PC-3 (cell line): ENCODE measurements at places on chromosomes 7 and 10. TPM values are rescaled to one million over a fixed set of nuclear protein-coding genes. Genes with fewer than 3 reads are reported as not detected.

- no peak overlapping the region for H3K27ac ChIP-seq
- H3K27me3 ChIP-seq = no peaks in the 10 kb centered on the region
- DNase-seq = no peak
- no peaks in the 10 kb centered on the region for H3K4me1 ChIP-seq
Measured at GRCh38 chr10:124128811-124129145, 35.4 kb upstream of the CHST15 start.

- H3K4me1 ChIP-seq = no peaks in the 10 kb centered on the region
- H3K27ac ChIP-seq = no peak overlapping the region
- DNase-seq = no peak
Measured at GRCh38 chr10:98815039-98815885, 368.5 kb upstream of the HPS1 start.

DNA sequence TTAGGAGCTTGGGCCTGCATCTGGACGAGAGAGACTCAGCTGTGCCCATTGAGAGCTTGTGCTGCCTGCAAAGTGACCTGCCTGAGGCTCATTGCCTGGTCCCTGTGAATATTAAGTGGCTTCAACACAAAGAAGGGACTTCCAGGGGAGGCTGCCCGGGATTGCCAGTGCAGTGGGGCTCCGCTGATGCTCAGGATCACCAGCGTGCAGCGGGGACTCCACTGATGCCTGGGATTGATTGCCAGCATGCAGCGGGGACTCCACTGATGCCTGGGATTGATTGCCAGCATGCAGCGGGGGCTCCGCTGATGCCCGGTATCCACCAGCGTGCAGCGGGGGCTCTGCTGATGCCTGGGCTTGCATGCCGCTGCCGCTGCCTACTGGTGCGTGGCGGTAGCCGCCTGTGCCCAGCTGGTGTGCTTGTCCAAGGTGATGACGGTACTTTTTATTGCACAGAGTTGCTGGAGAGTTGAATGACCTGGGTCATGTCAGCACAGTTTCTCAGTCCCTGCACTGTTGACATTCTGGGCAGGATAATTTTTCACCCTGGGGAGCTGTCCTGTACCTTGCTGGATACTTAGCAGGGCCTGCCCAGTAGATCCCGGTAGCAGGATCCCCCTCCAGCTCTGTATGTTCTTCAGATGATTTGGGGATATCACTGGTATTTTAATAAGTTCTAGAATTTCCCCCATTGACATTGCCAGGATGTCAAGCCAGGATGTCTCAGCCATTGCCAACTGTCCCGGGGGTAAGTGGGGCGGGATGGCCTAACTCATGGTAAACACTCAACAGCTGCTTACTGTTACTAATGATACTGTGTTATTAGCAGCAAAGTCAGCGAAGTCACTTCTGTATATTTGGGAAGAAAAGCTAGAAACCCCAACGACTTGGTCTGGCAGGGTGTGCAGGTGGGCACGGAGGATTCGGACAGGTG, 13.0 kb downstream of the DOCK1 start:
- H3K27ac ChIP-seq = no peak overlapping the region
- no peak for DNase-seq
- H3K4me3 ChIP-seq = no peak overlapping the region
- no peaks in the 10 kb centered on the region for H3K36me3 ChIP-seq
- no peaks in the 10 kb centered on the region for H3K27me3 ChIP-seq
- H3K4me1 ChIP-seq = no peaks in the 10 kb centered on the region

DNA sequence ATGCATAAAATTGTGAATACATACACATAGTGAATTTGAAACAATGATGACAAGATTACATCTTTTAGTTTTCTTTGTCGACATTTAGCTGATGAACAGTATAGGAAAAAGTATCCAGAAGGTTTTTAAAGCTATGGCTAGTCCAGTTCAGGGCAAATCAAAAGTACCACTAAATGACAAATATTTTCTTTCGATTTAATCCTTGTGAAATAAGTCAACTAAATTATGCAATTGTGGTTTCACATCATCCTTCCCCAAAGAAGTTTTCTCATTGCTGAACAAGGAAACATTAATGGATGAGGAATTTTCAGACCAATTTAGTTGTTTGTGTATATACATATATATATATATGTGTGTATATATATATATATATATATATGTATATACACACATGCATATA, 774.0 kb downstream of the DNAJB9 start:
- H3K4me1 ChIP-seq = no peaks in the 10 kb centered on the region
- no peak overlapping the region for H3K4me3 ChIP-seq
- H3K36me3 ChIP-seq = no peaks in the 10 kb centered on the region
- H3K27ac ChIP-seq = no peak overlapping the region

- no peaks in the 10 kb centered on the region for H3K36me3 ChIP-seq
- no peak overlapping the region for H3K4me3 ChIP-seq
- no peaks in the 10 kb centered on the region for H3K4me1 ChIP-seq
- no peak for DNase-seq
Measured at GRCh38 chr10:123704076-123704475, 37.9 kb downstream of the GPR26 start.

DNA sequence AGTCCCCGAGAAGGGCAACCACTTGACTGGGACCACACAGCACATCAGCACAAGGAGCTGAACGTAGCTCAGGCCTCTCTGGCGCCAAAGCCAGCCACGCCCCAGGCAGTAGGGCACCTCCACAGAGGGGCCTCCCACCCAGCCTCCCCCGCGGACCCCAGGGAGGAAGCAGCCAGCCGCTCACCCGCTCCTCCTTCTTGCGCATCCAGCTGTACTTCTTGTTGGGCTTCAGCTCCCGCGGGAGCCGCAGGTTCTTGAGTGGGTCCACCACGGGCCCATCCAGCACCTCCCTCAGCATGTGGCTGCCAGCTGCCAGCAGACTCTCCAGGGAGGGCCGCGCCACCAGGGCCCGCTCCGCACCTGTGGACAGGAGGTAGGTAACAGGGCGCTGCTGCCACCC, 61.2 kb downstream of the TNRC18 start:
- peaks cover 4% of the 10 kb centered on the region; the same call in 1 of the 2 replicates for H3K36me3 ChIP-seq
- no peak for DNase-seq
- H3K27ac ChIP-seq = no peak overlapping the region
- H3K27me3 ChIP-seq = no peaks in the 10 kb centered on the region
- H3K4me1 ChIP-seq = no peaks in the 10 kb centered on the region

- no peaks in the 10 kb centered on the region for H3K4me1 ChIP-seq
- no peaks in the 10 kb centered on the region for H3K27me3 ChIP-seq
- H3K4me3 ChIP-seq = no peak overlapping the region
- no peak overlapping the region for H3K27ac ChIP-seq
- no peaks in the 10 kb centered on the region for H3K36me3 ChIP-seq
Measured at GRCh38 chr10:71086439-71087080, 125.8 kb upstream of the UNC5B start.

DNA sequence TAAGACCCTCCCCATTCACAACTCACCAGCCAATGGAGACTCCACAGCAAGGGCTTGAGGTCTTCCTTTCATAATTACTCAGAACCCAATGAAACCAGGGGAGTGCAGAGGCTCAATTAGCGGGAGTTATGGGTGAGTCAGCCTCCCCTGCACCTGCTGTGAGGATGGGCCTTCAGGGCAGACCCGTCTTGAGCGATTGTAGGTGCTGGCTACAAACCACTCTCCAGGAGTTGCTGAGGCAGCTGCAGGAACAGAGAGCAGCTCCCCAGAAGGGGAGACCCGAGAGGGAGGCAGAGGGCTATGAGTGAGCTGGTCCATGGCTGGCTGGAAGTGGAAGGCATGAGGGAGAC, 58.5 kb upstream of the SORCS3 start:
- H3K4me3 ChIP-seq = no peak overlapping the region
- no peaks in the 10 kb centered on the region for H3K36me3 ChIP-seq
- no peak overlapping the region for H3K27ac ChIP-seq
- no peak for DNase-seq
- H3K4me1 ChIP-seq = no peaks in the 10 kb centered on the region

DNA sequence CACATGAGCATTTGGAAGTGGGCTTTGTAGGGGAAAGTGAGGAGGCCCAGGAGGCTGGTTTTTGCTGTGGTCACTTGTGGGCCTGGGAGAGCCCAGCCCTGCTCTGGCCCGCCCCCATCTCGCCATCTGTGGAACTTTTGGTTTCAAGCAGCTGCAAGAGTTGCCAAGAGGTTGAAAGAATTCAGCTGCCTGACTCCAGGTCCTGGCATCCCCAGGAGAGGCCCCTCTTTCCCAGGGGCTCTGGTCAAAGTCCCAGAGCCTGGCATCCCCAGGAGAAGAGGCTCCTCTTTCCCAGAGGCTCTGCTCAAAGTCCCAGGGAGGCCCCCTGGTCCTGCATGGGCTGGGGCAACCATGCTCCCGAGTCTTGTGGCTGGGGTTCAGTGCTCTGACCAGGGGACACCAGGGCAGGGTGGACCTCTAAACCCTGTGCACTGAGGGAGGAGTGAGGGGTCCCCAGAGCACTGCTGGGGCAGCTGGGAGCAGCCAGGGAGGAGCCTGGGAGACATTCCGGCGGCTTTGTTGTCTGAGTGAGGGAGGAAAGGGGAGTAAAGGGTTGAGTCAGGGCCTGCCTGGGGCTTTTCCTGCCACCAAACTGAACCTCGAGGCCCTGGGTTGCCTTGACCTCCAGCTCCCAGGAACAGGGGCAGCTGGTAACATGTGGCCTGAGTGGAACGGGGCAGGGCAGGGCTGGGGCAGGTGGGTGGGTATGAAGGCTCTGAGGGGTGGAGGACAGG, 27.7 kb upstream of the CSGALNACT2 start:
- peak; percentile 47 for DNase-seq
- no peak overlapping the region for H3K4me3 ChIP-seq
- H3K27ac ChIP-seq = no peak overlapping the region
- peaks cover 5% of the 10 kb centered on the region; the same call in 1 of the 2 replicates for H3K4me1 ChIP-seq

- H3K36me3 ChIP-seq = no peaks in the 10 kb centered on the region
- DNase-seq = no peak
- H3K4me1 ChIP-seq = no peaks in the 10 kb centered on the region
- H3K27me3 ChIP-seq = no peaks in the 10 kb centered on the region
- no peak overlapping the region for H3K27ac ChIP-seq
Measured at GRCh38 chr10:13936826-13937225, 350.1 kb downstream of the PRPF18 start.

DNA sequence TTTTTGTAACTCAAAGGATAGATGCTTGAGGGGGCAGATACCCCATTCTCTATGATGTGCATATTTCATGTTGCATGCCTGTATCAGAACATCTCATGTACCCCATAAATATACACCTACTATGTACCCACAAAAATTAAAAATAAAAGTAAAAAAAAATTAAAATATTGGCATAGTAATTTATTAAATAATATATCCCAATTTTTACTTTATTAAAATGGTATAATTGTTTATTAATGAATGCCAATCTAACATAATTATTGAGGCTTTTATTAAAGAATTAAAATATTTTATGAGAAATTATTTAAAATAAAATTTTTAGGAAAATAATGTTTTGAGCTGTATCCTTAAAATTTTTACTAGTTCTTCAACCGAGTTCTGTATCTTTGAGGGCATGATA, 18.9 kb upstream of the HBP1 start:
- no peak for DNase-seq
- no peak overlapping the region for H3K4me3 ChIP-seq
- H3K27ac ChIP-seq = no peak overlapping the region
- H3K27me3 ChIP-seq = no peaks in the 10 kb centered on the region

DNA sequence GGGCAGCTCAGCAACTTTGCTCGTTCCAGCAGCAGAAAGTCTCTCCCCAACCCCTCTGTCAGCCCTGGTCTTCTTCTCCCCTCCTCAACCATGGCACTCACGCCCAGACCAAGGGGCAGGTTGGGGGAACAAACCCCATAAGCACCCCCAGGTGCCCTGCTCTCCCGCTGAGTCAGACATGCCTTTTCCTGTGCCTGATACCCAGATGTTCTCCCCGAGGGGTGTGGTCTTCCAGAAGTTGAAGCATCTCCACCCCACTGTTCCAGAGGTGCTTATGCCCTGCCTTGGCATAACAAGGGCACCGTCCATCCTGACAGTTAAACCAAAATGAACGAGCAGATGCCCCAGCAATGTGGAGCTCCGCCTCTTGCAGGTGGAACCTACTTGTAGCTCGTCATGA, 67.1 kb downstream of the C10orf143 start:
- DNase-seq = no peak
- H3K27me3 ChIP-seq = peaks cover 5% of the 10 kb centered on the region; the same call in 1 of the 2 replicates
- H3K27ac ChIP-seq = no peak overlapping the region

- H3K27ac ChIP-seq = no peak overlapping the region
- DNase-seq = peak; percentile 32
- H3K36me3 ChIP-seq = no peaks in the 10 kb centered on the region
Measured at GRCh38 chr7:75531359-75531821, 39.3 kb downstream of the SPDYE5 start.

PTF1A gene
- total RNA-seq = not detected in 2 replicates

GPR146 gene
- 2.0 and 2.7 TPM in 2 replicates for total RNA-seq

EPO gene
- not detected in 2 replicates for total RNA-seq

INA gene
- total RNA-seq = not detected in 2 replicates

KEL gene
- 0.18 TPM in 1 of 2 replicates, not detected in the other for total RNA-seq

FAM237B gene
- total RNA-seq = not detected in 2 replicates

TUBAL3 gene
- total RNA-seq = not detected in 2 replicates

MINDY3 gene
- 9.5 and 9.9 TPM in 2 replicates for total RNA-seq

DLG5 gene
- total RNA-seq = 118 and 158 TPM in 2 replicates

TLL2 gene
- total RNA-seq = 0.18 TPM in 1 of 2 replicates, not detected in the other

OLAH gene
- total RNA-seq = not detected in 2 replicates

MBL2 gene
- 0.17 TPM in 1 of 2 replicates, not detected in the other for total RNA-seq
